Activated T-cell treated with anti-CD3 and anti-CD28 coated beads, Interleukin-2, amount 50 U/mL, for 1 hour (primary cell): ENCODE measurements at places on chromosomes 2 and 18.

DNA sequence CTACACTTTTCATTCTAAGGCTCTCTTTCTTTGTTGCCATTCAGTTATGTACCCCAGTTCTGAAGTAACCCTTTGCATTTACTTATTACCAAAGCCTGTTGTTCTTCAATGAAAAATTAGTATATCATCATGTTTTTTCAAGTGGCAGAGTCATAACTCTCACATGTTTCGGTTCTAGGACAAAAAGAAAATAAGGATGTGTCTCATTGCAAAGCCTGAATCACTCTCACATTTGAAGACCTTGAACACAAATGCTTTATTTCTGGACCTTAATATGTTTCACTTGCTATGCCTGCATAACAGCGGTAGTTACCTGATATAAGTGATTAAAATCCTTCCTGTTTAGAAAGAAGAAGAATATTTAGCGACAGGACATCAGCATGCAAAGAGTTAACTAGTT lies 49.1 kb downstream of the ZEB2 start:
- DNase-seq = no peak

GRCh38 chr18:3608488-3608887 lies 158.5 kb downstream of the TGIF1 start:
- DNase-seq = no peak

- DNase-seq = no peak
Observed at GRCh38 chr2:102226612-102227391, 40.0 kb downstream of the IL1RL2 start.

DNA sequence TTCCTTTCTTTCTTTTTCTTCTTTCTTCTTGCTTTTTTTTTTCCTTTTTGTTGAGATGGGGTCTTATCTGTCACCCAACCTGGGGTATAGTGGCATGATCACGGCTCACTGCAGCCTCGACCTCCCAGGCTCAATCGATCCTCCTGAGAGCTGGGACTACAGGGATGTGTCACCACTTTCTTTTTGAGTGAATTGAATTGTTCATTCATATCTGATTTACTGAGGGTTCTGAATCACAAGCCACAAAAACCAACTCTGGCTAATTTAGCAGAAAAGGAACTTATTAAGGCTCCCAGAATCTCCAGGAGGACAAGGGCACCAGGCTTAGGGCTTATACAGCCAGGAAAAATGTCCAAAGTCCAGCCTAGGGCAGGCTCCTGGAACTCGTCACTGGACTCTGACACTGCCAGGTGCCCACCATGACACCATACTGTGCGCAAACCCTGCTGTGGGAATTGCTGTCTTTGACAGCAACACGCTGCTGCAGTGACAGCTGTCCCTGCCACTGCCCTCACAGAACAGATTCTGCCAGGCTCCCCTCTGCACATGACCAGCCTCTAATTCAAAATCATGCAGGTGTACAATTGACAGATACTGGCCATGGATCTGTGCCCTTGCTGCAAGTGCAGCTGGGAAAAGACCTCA lies 42.9 kb upstream of the EML6 start:
- DNase-seq = no peak

- DNase-seq = no peak
Observed at GRCh38 chr2:234095301-234095700, 44.8 kb downstream of the SPP2 start.

- no peak for DNase-seq
Observed at GRCh38 chr18:9790261-9790660, 82.2 kb downstream of the RAB31 start.

DNA sequence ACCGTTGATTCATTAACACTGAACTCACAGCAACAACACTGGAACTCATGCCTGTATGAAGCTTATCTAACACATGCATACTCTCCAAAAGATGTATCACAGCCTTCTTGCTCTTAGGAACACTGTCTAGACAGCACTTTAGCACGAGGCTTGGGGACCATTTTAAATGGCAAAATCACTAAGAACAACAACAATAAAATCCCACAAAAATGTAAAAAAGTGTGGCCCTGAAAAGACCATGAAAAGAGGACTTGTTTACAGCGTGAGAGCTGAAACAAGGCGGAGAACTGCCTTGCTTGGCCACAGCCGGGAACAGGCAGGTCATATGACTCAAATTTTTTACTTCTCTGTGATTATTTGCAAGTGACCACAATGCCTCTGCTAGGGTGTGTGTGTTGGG lies 48.1 kb downstream of the CHN1 start:
- no peak for DNase-seq

DNA sequence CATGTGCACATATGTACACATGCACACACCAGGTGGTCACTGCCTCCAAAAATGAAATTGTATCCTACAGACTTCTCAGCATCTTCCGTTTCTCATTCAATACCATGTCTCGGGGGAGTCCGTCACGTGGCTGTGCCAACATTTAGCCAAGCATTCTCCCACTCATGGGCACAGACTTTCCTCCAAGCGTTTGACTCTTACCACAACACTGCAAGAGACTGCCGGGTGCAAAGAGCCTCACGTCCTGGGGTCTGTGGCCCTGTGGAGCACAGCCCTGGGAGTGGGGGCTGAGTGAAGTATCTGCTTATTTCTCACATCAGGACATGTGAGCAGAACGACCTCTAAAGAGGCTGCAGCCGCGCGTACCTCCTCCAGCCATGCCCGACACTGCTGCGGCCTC lies 28.0 kb downstream of the HDAC4 start:
- DNase-seq = peak; percentile 16

DNA sequence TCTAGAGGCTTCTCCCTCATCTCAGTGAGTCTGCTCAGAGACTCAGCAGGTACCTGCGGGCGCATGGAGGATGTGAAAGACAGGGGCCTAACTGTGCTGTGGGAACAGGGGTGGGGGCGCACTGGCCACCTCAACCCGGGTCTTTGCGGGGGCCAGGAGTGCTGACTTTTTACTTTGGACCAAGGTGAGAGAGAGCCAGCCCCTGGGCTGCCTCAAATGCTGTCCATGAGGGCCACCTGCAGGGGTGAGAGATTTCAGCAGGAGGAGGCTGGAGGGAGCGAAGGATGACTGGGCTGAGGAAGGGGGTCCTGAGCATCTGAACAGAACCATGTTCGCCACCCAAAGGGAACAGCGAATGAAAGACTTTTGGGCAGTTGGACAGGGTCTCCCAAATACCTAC lies 129.4 kb downstream of the TNS1 start:
- DNase-seq = no peak

- no peak for DNase-seq
Observed at GRCh38 chr2:44706681-44707553, 234.6 kb upstream of the SIX3 start.

- no peak for DNase-seq
Observed at GRCh38 chr2:235498946-235499812, 5.3 kb downstream of the AGAP1 start.

- DNase-seq = no peak
Observed at GRCh38 chr2:129388870-129389269, 590.6 kb upstream of the RAB6C start.

- DNase-seq = no peak
Observed at GRCh38 chr2:170521299-170521698, 193.8 kb upstream of the SP5 start.

DNA sequence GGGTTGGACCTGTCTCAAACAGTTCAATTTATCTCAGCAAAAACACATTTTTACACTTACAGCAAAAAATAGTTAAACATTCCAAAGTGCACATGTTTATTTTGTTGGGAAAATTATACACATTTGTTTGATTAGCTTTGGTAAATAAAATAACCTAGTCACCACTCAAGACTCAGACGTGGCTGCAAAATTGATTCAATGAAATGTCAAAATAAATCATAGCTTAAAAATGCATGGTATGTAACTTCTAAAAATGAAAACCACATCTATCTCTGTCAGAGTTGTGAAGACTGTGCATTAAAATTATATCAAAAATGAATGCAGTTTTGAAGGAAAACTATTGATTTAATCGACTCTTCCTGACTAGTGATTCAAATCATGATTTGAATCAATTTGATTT lies 56.7 kb downstream of the GALNT14 start:
- no peak for DNase-seq

- no peak for DNase-seq
Observed at GRCh38 chr2:149330127-149331022, at the start of gene LYPD6. LYPD6 (plus strand) TSS chr2:149330587; CDS start chr2:149437709, 107,122 bp downstream.

DNA sequence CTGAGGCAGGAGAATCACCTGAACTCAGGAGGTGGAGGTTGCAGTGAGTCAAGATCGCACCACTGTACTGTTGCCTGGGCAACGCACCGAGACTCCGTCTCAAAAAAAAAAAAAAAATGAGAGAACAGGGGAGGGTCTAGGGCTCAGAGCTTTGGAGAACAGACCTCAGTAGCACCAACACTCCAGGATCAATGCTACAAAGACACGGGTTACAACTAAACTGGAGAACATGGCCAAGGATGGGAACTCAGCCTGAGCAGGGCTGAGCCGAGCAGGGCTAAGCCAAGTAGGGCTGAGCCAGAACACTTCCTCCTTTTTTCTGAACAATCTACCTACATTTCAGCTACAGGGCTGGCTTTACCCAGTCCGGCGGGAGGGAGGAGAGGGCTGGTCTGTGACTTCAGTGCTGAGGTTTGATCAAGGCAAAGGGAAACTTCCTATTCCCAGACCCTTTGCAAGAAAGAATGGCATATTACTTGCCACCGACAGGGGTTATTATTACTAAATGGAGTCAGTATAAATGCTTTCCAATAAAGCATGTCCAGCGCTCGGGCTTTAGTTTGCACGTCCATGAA lies 2.9 kb upstream of the CASP8 start:
- DNase-seq = peak; percentile 65

DNA sequence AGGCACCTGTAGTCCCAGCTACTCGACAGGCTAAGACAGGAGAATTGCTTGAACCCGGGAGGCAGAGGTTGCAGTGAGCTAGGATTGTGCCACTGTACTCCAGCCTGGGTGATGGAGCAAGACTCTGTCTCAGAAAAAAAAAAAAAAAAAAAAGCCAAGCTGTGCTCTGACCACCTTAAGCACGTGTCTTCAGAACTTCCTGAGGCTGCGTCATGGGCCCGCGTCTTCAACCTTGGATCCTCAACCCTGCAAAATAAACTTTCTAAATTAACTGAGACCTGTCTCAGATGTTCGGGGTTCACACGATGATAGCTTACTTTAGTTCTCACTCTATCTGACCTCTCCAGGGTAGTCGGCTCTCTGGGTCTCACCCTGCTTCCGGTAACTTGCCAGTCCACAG lies 65.8 kb upstream of the CABLES1 start:
- peak; percentile 44 for DNase-seq

DNA sequence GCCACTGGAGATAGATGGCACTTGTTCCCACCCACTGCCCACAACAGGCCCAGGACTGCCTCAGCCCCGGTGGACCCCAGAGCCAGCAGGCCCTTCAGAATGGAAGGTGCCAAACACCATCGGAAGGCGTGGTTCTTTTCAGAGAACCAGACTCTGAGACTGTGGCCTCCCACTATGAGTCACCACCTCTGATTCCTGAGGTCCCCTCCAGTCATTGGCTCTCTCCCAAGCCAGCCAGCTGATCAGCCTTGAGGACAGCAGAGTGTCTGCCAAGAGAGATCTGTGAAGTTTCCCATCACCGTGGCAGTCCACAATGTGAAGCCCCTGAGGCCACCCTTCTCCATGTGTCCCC lies 10.4 kb upstream of the MAP3K2 start:
- no peak for DNase-seq

- no peak for DNase-seq
Observed at GRCh38 chr2:212970132-212970531, 181.3 kb downstream of the IKZF2 start.

- no peak for DNase-seq
Observed at GRCh38 chr2:219662566-219662965, 35.1 kb downstream of the SLC4A3 start.

- DNase-seq = no peak
Observed at GRCh38 chr18:78973357-78974083, 6.1 kb upstream of the SALL3 start.

DNA sequence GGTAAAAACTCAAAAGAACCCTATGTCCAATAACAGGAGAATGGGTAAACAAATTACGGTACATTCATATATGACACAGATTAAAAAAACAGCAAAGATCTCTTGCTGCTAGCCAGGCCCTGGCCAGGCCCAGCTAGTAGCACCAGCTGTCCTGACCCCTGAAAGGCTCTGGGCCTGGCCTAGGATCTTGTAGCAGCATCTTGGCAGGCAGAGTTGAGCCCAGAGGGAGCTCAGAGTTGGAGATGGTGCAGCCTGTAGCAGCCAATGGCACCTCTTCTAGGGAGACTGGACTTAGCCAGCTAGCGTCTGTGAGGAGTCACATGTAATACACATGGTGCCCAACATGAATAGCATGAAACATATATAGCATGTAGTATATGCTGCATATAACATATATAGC lies 69.1 kb downstream of the HS6ST1 start:
- DNase-seq = no peak

DNA sequence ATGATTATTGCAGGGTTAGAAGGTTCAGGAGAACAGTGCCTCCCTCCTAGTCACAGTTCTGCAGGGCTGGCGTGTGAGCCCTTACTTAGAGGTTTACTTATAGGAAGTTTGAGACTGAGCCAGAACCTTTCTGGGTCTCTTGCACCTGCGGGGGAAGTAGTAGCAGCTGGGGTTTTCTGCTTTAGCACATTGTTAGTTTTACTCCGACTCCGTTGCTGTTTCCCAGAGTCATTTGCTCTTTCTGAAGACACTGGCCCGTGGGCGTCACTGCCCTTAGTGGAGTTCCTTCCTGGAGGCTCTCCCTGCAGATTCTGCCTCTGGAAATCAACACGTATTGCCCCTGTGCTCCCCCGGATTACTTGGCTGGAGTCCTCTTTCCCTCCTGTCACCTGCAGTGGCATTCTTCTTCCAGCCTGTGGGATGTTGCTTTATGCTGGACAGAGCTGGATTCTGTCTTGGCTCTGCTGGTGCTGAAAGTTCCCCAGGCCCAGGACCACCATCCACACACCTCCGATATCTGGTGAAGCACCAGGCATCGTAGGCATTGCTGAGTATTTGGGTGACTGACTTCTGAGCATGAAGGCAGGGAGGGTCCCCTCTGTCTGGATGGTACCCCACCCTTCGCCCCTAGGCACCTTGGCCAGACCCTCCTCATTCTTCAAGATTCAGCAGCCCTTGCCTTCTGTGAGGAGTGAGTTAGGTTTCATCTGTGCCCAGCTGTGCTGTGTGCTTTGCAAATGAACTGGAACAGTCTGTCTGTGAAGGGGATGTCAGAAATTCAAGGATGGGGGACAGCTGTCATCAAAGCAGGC lies 51.7 kb downstream of the AGAP1 start:
- DNase-seq = no peak

- DNase-seq = no peak
Observed at GRCh38 chr2:193520709-193521458, 1326.2 kb upstream of the TMEFF2 start.

- DNase-seq = no peak
Observed at GRCh38 chr2:230869914-230870543, 5.3 kb downstream of the ITM2C start.

GRCh38 chr2:62302631-62303435 lies 106.9 kb downstream of the B3GNT2 start:
- no peak for DNase-seq

- no peak for DNase-seq
Observed at GRCh38 chr2:4900242-4900641, 791.9 kb upstream of the SOX11 start.

DNA sequence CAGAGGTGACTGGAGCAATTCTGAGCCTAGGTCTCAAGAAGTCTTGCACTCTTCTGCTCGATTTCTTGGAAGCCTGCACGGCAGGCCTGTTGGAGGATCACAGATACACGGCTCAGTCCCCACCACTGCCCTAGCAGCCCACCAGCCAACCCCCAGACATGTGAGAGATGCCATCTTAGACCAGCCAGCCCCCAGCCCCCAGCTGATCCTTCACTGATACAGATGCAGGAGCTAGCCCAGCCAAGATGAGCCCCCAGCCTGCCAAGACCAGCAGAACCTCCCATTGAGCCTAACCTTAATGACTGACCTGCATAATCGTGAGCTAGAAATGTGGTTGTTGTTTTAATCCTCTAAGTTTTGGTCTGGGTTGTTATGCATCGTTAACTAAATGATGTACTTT lies 47.5 kb downstream of the INHBB start:
- DNase-seq = peak; percentile 2
